ENCODE measurements at places on chromosomes 12 and 14. TPM values are rescaled to one million over a fixed set of nuclear protein-coding genes. Genes with fewer than 3 reads are reported as not detected.

The BCL2L14 gene
- polyA plus RNA-seq: 0.45 TPM

The TAS2R46 gene
- polyA plus RNA-seq: not detected

The NANOG gene
- not detected for polyA plus RNA-seq

The ESRRB gene
- 0.34 TPM for polyA plus RNA-seq

The PPP1R3E gene
- polyA plus RNA-seq: 6.2 TPM

The DLK1 gene
- polyA plus RNA-seq: 0.92 TPM

The DNAJC22 gene
- 0.62 TPM for polyA plus RNA-seq

The SYNE3 gene
- 24.5 TPM for polyA plus RNA-seq
